Cerebellar nuclear complex (tissue), 1 donor: ENCODE measurements at places on chromosomes 7 and 10.

DNA sequence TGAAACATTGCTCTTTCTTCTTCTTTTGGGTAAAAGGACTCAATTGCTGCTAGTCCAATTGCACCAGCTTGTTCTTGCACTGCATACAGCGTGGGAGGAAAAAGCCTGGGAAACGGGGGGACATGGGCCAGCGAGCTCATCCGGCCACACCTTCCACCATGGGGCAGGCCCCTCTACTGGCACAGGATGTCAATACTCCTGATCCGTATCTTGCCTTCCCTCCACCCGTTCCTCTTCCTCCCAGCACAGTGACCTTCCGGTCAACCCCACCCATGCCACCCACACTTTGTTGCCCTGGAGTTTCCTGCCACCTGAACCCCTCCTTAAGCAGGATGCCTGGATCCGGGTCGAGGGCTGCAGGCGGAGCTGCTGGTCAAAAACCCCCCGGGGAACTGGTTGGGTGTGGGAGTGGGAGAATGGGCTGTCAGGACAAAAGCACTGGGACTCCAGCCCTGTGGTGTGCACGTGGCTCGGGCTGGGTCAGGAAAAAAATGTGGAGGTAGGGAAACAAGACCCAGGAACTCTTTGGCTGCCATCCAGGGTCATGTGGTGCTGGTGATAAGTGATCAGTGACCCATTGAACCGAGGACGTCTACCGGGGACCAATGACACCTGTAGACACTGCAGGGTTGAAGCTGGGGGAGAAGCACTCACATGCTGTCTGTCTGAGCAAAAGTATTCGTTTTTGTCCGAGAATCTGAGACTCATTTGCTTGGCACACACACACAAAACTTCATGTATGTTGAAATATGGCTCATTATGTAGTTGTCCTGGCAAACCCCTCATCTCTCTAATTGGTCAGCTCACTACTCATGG is 8.1 kb downstream of the IL2RA start:
- DNase-seq: no peak

DNA sequence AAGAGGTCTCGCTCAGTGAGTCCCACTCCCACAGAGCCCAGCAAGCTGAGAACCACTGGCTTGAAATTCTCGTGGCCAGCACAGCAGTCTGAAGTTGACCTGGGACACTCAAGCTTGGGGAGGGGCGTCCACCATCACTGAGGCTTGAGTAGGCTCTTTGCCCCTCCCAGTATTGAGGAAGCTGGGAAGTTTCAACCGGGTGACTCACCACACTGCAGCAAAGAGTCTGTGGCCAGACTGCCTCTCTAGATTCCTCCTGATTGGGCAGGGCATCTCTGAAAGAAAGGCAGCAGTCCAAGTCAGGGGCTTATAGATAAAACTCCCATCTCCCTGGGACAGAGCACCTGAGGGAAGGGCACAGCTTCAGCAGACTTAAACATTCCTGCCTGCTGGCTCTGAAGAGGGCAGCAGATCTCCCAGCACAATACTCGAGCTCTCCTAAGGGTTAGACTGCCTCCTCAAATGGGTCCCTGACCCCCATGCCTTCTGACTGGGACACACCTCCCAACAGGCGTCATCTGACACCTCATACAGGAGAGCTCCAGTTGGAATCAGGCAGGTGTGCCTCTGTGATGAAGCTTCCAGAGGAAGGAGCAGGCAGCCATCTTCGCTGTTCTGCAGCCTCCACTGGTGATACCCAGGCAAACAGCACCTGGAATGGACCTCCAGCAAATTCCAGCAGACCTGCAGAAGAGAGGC is 970.9 kb upstream of the LRRN3 start:
- no peak for DNase-seq

- DNase-seq: no peak
Measured at GRCh38 chr7:30465046-30465810, 13.4 kb downstream of the NOD1 start.

DNA sequence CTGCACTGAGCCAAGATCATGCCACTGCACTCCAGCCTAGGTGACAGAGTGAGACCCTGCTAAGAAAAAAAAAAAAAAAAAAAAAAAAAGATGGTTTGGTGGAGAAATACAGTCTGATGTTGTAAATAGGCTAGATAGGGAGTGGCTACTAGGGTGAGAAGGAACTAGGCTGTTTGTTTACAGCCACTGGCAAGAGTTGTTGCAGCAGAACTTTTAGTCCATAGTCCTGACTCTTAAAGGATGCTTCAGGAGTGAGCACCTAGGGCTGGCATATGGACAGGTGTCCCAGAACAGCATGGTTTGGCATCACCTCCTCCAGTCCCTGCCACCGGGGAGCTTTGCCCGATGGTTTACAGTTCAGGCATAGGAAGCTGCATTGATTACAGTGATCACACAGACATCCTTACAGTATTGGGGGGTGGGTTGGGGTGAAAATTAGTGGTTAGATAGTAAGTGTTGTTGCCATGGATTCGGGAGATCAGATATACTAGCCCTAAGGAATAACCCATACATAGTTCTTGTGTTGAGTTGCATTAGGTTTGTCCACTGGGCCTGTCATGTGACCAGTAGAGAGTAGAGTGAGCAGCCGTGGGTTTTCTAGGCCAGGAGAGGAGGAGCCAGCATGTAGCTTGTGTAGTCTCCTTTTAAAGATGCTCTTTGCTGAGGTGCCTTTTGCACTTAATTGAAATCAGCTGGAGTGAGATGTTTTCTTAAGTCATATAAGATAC is 35.9 kb downstream of the ZRANB1 start:
- DNase-seq: no peak

GRCh38 chr10:103915796-103916195 is 2.2 kb downstream of the STN1 start:
- DNase-seq: no peak

DNA sequence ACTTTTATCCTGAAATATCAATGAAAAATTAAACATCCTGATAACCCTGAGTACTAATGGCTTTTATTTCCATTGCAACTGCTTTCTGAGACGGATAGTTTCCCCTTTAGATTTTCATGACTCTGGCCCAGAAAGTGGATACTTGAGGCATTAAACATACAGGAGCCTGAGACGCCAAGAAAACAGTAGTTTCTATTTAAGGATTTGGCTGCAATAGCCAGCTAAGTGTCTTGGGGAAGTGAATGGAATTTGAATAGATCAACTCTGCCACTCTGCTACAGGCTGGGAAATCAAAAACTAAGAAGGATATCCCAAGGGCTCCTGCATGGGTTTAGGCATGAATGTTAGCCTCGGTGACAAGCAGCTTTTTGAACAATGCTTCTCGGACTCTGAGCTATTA is 24.7 kb upstream of the GPAM start:
- no peak for DNase-seq

DNA sequence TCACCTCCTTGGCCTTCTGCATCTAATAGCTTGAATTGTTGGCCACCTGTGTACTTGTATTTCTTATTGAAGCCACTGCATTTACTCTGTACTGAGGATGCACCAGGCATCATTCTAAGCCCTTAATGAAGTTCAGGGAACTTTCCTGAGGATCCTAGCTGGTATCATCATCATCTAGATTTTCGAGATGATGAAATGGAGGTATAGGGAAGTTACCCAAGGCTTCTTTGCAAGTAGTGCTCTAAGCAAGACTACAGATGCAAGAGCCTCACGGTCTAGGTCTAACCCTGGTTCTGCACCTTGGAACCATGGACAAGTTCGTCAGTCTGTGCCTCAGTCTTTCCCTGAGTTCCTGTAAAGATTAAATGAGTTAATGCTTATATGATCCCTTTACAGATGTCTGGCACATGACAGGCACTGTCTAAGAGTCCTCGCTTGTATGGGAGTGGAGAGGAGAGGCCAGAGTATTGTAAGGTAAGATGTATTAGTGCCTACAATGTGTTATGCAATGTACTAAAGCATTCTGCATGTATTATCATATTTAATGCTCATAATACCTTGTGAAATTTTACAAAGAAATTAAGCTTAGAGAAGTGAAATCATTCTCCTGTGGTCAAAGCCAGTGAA is 145.1 kb downstream of the KCNMA1 start:
- DNase-seq: no peak

- no peak for DNase-seq
Measured at GRCh38 chr7:135578569-135578968, 20.9 kb downstream of the NUP205 start.

DNA sequence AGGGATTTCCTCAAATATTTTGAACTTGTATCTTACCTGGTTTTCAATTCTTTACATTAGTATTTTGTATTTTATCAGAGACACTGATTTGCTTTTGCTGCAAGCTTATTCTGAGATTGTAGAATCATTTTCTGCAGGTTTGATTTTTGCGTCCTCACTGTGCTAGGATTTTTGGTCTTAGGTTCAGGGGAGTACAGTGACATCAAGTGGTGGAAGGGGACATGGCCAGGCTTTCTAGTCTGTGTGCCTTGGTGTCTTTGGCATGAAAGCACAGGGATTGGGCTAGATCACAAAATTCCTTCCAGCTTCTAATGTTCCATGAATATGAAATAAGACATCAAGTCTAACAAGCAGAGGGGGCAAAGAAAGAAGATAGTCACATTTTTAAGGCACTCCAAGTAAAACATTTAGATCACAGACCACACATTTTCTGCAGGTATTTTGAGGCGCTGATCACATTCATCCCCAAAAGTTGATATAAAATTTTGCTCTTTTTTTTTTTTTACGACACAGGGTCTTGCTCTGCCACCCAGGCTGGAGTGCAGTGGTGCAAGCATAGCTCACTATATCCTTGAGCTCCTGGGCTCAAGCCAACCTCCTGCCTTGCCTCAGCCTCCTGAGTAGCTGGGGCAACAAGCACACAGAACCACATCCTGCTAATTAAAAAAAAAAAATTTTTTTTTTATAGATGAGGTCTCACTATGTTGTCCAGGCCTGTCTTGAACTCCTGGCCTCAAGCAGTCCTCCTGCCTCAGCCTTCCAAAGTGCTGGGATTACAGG is 124.4 kb downstream of the PON1 start:
- no peak for DNase-seq

DNA sequence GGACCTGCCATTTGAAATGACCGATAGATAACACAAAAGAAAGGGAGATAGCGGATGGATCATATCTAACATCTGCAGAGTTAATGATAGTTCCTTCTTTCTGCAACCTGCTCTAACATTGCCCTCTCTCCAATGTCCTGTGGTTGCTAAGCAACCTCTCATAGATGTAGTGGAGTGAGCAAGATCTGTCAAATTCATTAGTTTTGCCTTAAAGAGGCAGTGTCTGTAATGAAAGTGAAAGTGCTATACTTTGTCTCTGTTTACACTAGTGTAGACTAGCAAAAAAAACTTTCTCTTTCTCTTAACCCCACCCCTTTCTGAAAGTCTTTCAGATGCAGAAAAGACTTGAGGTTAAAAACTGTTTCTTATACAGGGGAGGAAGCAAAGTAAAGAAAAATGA is 1196.9 kb downstream of the SORCS3 start:
- no peak for DNase-seq

GRCh38 chr10:90222372-90222771 is 521.0 kb downstream of the KIF20B start:
- no peak for DNase-seq

DNA sequence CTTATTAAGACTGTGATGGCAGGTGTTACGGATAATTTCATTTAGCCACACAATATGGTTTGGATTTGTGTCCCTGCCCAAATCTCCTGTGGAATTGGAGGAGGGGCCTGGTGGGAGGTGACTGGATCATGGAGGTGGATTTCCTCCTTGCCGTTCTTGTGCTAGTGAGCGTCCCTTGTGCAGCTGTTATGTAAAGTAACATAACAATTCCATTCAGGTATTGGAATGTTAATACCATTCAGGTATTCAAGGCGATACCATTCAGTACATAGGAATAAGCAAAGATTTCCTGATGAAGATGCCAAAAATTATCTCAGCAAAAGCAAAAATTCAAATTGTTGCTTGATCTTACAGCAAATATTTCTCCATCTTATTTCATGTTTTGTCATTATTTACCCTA is 32.5 kb upstream of the PLXDC2 start:
- no peak for DNase-seq

- DNase-seq: no peak
Measured at GRCh38 chr10:108989976-108990375, 933.3 kb downstream of the XPNPEP1 start.
